GM23248 (cell line): ENCODE measurements at places on chromosomes 5 and 9. TPM values are rescaled to one million over a fixed set of nuclear protein-coding genes. Genes with fewer than 3 reads are reported as not detected.

Gene TMEM174
- not detected in 2 replicates for polyA plus RNA-seq

Gene GZMA
- not detected in 2 replicates for polyA plus RNA-seq

Gene FGF18
- 0.09 TPM in 2 replicates for polyA plus RNA-seq

DNA sequence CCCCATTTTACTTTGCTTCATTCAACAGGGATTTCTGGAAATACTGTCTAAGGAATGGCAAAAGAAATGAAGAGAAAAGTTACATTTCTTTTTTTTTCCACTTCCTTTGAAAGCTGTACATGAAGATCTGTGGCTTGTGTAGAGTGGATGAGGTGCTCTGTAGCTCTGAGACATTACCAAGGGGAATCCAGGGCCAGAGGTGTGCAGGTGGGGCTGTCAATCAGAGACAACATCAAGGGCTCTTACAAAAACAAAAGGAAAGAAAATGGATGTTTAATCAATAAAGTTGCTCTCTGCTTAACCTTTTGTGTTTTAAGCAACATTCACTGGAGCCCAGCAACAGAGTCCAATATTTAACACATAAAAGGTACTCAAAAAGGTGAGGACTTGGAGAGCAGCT lies 391.1 kb downstream of the TMEM38B start:
- DNase-seq, result no peak

DNA sequence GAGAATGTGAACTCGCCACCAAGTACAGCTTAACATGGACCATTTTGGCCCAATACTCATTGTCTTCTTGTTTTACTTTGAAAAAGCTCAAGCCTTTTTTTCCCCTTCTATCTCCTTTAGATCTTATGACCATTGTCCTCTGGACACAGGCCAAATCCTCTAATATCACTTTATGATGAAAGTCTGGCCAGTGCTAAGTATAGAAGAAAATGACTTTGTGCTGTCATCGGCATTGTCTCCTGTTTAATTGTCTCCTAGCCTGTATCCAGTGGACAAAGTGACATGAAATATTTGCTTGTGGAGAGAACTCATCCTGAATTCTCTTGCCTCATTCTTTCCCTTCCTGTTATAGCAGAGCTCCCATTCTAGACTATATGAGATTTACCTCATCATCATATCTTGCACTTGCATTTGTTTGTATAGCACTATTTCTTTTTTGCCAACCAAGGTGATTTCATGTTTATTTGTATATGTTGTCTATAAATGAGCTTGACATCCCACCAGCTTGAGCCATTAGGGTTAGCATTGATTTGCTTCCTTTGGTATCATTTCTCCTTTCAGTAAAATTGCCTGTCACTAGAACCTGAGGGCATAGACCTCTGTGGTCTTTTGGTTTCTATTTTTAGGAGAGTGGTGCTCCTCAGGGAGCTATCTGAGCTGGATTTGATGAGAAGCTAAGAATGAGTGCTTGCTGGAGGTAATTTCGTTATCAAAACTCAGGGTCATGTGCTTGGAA lies 18.8 kb upstream of the TNFAIP8 start:
- DNase-seq, result no peak

DNA sequence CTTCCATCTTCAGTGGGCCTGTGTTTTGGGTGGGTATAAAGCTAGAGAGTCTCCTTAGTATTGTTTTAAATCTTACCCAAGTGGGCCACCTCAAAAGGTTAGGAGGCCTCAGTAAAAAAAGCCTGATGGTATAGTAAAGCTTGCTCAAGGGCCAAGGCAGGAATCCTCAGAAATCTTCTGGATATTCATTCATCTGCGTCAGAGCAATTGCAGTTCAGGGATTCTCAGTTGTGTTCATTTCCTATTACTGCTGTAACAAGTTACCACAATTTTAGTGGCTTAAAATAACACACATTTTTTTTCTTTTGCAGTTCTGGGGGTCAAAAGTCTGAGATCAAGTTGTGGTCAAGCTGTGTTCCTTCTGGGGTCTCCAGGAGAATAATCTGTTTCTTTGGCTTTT lies 985.5 kb downstream of the TLE4 start:
- DNase-seq, result no peak

DNA sequence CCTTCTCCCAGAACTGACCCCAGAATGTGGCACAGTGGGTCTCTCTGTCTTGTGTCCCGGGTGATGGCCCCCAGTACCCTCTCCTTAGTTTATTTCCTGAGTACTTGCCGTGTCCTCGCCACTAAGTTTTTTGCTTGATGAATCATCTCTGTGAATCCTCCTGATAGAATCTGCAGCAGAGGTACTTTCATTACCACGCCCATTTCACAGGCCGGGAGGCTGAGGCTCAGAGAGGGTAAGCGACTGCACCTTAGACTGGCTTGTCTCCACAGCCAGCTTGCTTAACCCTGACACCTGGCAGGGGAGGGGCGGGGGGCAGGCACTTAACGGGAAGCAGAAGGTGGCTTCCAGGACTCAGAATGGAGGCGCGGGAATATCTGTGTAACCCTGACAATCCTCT lies 7.9 kb upstream of the IER5L start:
- DNase-seq, result peak; percentile 55

DNA sequence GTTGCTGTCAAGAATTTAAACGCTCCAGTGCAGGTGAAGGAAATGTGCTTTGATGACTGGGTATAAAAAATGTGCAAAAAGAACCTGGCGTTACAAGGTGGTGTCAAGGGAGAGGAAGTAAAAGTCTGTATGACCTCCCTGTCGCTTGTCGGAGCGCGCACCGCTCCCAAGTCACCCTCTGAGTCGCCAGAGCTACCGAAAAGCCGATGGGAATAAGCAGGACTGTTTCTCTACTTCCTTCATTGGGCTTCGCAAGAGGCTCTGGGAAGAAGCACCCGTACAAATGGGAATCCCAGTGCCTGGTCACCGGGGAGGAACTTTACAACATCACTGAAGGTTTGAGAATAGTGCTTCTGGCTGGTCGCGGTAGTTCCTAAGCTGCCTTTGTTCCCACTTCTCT lies 1.3 kb upstream of the DMRT2 start:
- no peak for DNase-seq

- DNase-seq, result no peak
These were observed 3.9 kb downstream of the MXD3 start for GRCh38 chr5:177307544-177308363.

- peak; percentile 21 for DNase-seq
These were observed 96.2 kb downstream of the ARHGEF28 start for GRCh38 chr5:73722231-73722630.

DNA sequence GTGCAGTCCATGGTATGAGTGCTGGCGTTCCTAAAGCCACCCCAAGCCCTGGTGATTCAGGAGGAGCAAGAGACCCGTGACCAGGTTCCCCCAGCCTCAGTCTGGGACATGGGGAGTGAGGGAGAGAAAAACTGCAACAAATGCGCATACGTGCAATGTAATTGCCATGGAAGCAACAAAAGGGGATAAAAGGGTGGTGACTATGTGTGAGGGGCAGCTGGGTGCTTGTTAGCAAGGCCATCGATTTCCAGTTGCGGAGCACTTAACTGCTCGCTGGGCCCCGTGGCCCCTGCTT lies 709 bp upstream of the SH3PXD2B start:
- no peak for DNase-seq

DNA sequence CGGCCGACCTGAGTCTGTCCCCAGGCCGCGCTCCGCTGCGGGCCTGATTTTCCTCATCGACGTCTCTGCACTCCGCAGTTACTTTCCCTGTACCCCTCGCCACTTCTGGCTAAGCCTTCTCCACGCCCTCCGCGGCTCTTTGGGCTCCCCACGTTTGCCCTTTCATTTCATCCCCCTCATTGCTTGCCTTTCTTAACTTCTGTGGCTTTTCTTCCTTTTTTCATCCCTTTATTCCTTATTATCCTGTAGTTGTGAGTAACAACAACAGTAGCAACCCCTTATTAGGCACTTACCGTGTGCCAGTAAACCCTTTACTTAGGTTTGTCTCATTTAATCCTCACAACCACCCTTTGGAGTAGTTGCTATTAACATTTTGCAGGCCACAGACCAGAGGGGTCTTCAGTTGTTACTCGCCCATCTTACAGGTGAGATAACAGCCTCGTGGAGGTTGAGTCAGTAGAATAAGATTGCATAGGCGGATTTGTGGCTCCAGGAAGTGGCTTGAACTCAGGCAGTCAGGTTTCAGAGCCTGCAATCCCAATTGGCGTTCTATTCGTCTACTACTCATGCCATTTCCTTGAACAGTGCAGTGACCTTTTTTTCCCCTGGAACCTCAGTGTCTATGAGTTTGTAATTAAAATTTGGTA lies 724 bp downstream of the TCERG1 start:
- DNase-seq, result peak; percentile 70

DNA sequence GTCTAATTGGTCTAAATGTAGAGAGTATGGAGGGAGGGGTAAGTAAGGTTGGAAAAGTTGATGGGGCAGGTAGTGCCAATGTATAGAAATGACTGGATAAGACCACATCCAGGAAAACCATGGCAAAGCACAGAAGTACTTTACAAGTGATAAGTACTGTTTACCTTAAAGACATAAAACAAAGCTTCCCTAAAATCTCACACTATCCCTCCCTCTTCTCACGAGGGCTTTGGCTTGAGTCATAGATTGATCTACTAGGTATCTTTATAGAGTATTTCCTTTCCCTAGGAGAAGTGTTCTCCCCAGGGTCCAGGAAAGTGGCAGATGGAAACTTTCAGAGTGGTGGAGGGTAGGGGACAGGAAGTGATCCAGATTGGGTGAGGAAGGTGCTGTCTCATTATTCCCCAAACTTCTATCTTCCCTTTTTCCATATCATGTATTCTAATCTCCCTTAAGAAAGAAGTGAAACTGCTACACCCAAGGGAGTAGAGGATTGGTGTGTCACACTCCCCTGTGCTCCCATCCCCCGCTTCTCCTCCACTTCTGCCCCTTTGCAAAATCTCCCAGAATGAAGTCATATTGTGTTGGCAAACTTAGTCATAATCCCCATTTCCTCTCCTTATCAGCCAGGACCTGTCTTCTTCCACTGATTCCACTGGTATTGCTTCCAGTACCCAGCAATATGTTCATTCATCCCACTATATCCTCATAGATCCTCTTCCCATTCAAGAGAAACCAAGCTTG lies 14.6 kb downstream of the IL33 start:
- DNase-seq, result peak; percentile 72

GRCh38 chr5:72602696-72603685 lies 95.8 kb upstream of the ZNF366 start:
- DNase-seq, result no peak
